ENCODE measurements at places on chromosomes 7 and 10.

GRCh38 chr7:114959931-114960330 lies 38.0 kb downstream of the MDFIC start:
- DNase-seq: peak; percentile 18

DNA sequence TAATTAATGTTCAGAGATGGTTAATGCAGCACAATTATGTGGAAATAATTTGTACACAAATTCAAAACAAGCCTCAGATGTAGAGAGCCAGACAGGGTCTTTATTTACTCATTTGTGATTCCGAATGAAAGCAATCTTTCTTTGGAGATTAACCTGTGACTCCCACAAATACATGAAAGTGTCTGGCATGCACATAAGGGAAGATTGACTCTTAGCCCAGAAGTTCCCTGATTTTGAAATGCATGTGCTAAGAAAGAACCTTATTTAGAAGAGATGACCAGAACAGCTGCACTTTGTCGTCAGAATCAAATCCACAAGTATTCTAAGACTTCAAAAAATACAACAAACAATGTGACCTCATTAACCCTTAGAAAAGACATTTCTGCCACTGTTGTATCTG lies 45.1 kb downstream of the RNLS start:
- no peak for DNase-seq

DNA sequence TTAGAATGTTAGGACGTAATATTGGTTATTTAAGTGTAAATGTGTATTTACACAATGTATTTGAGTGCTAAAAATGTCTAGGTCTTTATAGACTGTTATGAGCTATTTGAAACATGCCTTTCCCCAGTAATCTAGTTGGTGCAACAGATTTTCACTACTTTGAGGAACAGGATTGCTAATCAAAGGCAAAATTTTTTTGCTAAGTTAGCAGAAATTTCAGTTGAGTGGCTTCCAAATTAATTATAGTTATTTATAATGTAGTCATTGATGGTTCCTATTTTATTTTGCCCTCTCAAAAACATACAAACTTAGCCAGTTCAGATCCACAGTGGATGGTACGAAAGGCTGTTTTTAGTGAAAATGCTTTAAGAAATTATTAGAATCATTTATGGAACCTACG lies 78.7 kb upstream of the LYZL2 start:
- no peak for DNase-seq

DNA sequence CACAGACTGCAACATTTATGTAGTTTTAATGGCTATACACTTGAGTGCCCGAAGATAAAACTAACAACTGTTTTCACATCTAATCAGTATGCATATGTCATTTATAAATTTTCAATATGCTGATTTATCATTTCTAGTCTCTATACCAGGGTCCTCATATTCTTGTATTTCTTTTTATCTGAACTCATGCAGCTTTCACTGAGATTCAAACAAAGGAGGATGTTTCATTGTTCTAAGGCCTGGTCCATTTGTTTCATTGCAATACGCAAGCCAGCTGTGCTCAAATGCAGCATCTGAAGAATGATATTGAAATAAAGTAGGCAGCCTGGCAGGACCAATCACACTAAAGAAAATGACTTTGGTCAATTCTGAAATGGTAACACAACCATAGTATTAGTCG lies 31.7 kb downstream of the MAGI2 start:
- DNase-seq: no peak

DNA sequence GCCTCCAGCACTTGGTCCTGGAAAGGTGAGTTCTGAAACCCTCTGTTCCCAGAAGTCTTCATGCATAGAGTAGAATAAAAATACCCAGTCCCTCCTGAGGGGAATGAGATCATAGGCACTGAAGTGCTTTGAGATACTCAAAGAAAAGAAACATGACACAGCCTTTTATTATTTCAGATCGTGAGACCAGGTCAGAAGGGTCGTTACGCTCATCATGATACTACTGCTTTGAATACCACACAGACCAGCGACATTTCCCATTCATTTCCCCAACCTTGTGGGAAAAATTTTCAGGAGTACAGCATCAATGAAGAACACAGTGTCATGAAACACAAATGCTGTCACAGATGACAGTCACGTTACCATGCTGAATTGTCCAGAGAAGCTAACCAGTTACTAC lies 15.0 kb downstream of the CLRN3 start:
- no peak for DNase-seq

DNA sequence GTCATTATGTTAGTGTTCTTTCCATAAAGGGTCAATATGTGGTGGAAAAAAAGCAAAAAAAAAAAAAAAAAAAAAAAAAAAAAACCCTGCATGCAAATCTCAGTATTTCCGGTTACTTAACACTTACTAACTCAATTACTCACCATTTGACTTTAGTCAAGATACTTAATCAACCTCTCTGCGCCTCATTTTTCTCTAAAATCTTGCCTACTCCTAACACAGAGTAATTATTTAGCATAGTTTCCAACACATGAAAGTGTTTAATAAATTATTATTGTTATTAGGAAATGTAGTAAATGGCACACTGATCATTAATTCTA lies 27.8 kb downstream of the PPP1R3A start:
- DNase-seq: no peak

GRCh38 chr10:117946525-117947070 lies 100.1 kb downstream of the RAB11FIP2 start:
- DNase-seq: no peak

DNA sequence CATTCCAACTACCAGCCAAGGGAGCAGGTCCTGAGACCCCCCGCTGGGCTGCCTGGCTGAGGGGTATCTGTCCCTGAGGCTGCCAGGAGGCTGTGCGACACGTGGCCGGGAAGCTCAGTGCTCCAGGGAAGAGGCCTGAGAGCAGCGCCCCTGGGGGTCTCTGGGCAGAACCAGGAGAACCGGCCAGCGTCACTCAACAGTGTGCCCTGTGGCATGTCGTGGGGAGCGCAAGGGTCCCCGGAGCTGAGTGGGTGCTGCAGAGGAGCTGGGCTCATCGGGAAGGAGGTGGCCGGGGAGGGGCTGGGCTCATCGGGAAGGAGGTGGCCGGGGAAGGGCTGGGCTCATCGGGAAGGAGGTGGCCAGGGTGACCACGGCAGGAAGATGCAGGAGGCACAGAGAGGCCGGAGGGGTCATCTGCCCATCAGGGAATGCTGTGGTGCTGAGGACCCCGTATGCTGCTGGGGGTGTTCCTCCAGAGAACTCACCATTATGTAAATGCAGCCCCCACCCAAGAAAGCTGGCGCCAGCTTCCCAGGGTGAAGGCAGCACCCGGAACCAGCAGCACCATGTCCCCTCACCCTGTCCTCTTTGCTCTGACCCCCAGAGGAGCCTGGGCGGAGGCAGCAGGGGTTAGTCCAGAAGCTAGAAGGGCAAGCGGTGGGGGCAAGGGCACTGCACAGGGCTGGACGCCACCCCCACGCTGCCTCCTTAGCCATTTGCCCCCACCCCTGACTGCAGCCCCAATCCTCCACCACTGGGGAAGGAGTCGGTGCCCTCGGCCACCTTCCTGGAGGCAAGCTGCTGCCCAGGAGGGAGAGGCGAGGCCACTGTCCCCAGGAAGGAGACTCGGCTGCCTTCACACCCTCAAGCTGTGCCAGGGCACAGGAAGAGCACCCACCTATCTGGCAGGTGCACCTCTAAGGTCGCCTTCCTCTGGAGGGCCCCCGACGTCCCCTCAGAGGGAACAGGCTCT lies 33.3 kb downstream of the CALML3 start:
- no peak for DNase-seq

DNA sequence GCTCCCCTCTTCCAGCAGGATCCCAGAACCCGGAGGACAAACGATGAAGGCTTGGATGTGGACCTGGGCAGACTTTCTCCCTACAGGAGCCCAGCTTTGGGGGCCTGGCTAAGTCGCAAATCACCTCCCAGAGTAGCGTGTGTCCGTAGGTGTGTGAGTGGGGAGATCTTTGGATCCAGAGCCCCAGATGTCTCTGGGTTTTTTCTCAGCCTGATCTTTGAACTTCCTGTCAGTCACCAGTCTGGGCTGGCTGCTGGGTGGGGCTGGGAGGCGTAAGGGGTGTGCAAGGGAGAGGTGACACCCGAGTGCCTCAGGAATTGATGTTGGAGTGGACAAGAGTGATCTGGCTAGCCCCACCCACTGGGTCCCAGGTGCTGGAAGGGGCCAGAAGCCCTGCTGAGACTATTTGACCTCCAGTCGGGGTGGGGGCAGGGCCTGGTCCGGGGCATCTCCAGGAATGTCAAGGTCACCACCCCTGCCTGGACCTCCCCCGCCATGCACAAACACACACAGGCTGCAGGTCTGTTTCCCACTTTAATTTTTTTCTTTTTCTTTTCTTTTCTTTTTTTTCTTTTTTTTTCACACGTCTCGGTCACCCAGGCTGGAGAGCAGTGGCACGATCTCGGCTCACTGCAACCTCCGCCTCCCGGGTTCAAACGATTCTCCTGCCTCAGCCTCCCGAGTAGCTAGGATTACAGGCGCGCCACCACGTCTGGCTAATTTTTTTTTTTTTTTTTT lies at the start of gene MOGAT3:
Gene MOGAT3 (minus strand): TSS at position 175 of the 738 bp plus-strand sequence. CDS start 182 bp downstream, outside the sequence.
- DNase-seq: no peak

DNA sequence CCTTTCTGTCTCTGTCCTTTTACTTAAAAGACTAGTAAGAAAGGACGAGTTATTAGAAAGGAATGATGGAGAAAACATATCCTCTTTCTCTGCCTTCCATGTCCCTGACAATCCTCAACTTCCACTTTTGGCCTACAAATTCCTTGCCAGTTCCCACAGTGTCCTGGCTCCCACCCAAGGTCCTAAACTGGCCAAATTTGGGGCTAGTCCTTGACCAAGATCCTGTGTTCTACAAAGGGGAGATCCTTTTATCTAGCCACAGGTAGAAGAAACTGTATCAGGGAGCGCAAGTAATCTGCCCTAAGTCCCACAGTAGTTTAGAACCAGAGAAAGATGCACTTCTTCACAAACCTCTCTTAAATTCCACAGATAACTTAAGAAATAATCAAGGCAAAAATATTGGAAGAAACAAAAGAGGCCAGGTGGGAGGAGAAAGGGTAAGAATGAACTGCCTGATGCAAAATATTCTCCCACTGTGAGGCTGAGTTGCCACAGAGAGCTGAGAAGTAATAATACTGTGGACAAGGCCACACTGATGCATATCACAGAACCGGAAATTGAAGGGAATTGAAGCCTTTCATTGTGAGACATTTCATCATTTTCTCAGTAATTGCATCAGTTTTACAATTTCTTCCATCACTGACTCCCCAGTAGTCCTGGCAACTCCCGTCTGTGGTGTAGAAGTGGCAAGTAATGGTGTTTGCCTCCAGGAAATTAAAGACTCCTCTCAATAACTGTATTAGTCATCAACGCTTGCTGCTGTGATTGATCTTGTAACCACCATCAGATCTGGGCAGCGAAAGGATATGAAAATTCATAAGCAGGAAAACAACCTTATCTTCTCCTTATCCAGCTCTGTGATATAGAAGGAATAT lies 47.2 kb downstream of the DNAJC12 start:
- DNase-seq: peak; percentile 62

DNA sequence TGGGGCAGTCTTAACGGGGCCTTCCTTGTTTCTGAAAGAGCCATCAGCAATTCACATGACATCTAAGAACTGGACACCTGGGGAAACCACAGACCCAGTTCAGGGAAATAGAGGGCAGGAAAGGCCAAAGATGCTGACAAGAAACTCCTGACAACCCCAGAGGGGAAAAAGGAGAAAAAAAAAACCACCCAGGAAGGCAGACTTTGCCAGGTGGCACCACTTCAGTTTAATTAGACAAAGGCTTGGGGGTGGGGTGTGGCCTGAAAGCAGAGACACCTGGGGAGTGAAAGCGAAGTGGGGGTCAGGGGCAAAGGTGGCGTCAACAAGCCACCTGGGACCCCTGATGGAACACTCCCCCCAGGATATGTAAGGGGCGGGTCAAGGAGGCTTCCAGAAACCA lies 53.6 kb downstream of the RAB11FIP2 start:
- no peak for DNase-seq

- no peak for DNase-seq
Measured at GRCh38 chr10:70576803-70577517, 25.6 kb downstream of the PRF1 start.

- DNase-seq: no peak
Measured at GRCh38 chr10:34520510-34520909, 294.6 kb downstream of the PARD3 start.

- DNase-seq: no peak
Measured at GRCh38 chr7:68078157-68078710, 1081.6 kb downstream of the TYW1 start.

DNA sequence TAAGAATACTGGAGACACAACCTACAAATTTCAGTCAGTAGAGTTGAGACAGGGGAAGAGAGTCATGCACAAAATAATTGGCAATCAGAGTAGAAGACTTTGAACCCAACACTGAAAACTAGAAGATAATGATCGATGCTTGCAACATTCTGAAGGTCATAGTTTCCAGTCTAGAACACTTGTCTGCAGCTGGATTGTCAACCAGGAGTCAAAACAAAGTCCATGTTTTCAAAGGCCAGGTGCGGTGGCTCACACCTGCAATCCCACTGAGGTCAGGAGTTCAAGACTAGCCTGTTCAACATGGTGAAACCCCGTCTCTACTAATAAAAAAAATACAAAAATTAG lies 26.8 kb upstream of the SMURF1 start:
- no peak for DNase-seq

DNA sequence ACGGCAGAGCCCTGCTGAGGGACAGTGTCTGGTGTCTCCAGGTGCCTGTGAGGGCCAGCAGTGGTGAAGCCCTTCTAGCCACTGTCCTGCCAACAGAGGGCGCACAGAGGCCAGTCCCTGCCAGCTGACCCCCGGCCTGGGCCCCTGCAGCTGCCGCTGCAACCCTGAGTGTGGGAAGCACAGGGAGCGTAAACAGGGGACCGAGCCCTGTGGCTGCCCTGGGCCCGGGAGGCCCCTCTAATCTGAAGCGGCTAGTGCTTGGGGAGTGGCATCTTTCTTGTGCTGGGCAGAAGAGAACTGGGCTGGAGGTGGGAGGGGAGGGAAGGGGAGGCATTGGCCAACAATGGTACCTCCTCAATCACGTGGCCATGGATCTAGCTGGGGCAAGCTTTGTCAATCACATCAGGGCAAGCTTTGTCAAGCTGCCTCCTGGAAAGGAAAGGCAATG lies 34.6 kb downstream of the TRIM8 start:
- peak; percentile 23 for DNase-seq

- no peak for DNase-seq
Measured at GRCh38 chr7:143210541-143210940, 11.3 kb upstream of the TAS2R40 start.

GRCh38 chr10:75034131-75034512 lies 77.3 kb upstream of the SAMD8 start:
- DNase-seq: no peak

- DNase-seq: no peak
Measured at GRCh38 chr7:20597339-20597738, 18.1 kb upstream of the ABCB5 start.

Measured in CD4-positive, alpha-beta T cell treated with Interleukin-2 at 100 ng/mL for 4 hours (primary cell).